ENCODE measurements at places on chromosomes 16 and 17.

GRCh38 chr16:12971241-12971640 lies 69.8 kb downstream of the SHISA9 start:
- DNase-seq = peak; percentile 0

DNA sequence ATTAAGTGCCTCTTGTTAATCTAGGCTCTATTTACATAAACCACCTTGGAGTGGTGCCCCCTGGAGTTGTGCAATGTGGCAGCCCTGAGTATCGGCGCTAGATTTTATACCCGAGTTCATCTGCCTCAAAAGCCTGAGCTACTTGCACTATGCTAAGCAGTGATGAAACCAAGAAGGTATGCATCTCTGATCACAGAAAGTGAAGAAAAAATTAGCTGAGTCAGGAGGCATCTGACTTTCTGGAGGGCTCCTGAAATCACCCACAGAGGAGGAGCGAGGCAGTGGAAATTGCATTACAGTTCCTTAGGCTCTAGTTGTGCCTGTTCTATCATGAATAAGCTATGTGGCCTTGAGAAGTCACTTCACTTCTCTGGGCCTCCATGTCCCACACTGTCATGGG lies 80.3 kb upstream of the PSMD7 start:
- DNase-seq = no peak

- DNase-seq = no peak
Measured at GRCh38 chr17:61404913-61405685, 5.5 kb downstream of the TBX2 start.

- DNase-seq = peak; percentile 84
Measured at GRCh38 chr17:8060274-8060673, 21.4 kb downstream of the ALOX15B start.

DNA sequence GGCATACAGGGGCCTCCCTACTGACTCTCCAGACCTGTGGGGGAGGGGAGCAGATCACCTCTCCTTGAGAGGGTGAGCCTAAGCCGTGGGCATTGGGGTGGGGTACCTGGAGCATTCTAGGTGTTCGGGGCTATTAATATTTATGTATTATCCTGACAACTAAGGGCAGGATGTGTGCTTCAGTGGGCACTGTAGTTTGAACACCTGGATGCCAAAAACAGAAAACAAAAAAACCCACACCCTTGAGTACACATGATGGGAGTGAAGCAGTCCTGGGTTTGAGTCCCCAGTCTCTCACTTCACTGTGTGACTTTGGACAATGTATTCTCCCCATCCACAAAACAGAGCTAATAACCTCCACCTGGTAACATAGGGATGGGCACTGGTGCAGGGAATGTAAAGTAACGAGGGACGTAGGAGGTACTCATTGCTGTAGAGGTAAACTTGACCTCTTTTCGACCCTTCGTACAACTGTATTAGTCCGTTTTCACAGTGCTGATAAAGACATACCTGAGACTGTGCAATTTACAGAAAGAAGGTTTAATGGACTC lies 257.8 kb downstream of the CPPED1 start:
- DNase-seq = no peak

DNA sequence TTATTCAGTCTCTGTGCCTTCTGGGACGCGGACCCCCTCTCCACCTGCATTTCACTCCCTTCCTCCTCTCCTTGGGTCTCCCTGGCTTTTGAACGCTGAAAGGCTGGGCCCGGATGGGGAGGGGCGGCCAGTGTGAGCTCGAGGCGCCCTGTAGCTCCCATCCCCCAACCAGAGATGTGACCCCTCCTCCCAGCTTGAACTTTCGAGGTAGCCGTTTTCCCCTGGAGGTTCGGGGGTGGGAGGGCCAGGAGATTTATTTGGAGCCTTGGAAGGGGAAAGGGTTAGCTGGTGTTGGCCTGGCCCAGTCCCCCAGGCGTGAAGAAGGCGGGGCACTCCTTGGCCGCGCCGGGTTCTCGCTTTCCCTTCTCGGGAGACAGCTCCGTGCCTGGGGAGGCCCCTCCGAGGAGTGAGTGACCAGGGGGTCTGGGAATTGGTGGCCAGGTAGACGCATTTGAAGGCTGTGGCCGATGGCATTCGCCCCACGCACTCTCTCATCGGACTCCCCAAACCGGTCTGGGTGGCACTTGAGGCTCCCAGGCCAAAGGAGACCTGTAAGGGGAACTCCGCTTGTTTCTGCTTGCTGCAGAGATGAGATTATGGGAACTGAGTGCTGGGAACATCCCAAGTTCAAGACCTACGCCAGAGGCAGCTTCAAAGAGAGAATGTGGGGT lies 942 bp downstream of the LDAF1 start:
- peak; percentile 9 for DNase-seq

DNA sequence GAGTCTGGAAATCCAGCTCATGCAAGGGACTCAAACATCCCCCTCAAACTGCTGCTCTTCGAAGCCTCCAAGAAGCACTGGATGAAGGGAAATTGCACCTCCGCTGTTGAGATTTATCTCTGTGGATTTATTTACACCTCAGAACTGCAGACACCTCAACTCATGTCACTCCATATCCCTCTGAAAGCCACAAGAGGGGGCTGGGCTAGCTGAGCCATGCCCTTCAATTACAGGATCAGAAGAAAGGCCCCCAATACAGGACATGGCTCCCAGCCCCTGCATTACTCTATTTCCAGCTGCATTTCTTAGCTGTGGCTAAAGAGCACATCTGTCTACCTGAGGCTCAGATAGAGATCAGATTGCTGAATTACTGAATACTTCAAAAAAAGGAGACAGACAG lies 103.1 kb upstream of the DYNLRB2 start:
- DNase-seq = no peak

DNA sequence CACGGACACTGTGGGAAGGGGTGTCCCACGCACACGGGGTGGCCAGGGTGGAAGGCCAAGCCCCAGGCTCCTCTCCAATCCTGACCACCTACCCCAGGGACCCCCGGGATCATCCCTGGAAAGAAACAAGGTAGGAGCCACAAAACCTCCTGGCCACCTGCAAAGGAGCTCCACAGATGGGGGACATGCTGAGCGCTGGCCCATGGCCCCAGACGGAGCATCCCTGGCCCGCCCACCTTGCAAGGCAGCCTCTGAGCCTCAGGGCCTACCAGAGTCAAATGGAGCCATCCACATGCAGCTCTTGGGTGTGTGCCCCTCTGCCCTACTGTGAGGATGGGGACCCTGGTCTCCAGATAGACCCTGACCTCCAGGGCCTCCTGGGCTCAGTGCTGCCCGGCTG lies 16.3 kb downstream of the SLC38A10 start:
- no peak for DNase-seq

- no peak for DNase-seq
Measured at GRCh38 chr16:67291461-67291860, 12.1 kb downstream of the PLEKHG4 start.

GRCh38 chr17:82228278-82228841 lies 482 bp upstream of the SLC16A3 start:
- DNase-seq = peak; percentile 36

- DNase-seq = no peak
Measured at GRCh38 chr16:65480281-65481091, 358.6 kb upstream of the CDH11 start.

- no peak for DNase-seq
Measured at GRCh38 chr17:8744086-8744785, 400 bp downstream of the CCDC42 start.

- DNase-seq = no peak
Measured at GRCh38 chr17:14688134-14688533, 387.3 kb downstream of the HS3ST3B1 start.

DNA sequence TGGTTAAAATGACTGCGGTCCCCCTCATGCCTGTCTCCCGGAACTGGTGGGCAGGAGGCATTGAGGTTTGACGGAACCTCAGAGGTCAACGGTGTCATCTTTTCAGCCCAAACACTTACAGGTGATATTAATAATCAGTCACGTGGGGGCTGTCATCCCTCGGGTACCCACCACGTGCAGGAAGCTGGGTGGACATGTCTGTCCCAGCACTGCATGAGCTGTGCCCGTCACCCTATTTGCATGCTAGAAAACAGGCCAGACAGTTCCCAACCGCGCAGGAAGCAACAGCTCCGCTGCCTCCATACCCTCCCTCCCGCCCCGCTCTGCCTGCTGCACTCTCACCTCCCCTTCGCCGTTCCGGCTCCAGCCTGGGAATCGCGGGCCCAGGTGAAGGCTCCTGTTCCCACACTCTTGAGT lies 1.4 kb downstream of the SYNGR3 start:
- no peak for DNase-seq

GRCh38 chr17:29710520-29710884 lies 87.8 kb upstream of the CORO6 start:
- no peak for DNase-seq

- DNase-seq = no peak
Measured at GRCh38 chr17:41967141-41967920, 736 bp downstream of the CNP start.

DNA sequence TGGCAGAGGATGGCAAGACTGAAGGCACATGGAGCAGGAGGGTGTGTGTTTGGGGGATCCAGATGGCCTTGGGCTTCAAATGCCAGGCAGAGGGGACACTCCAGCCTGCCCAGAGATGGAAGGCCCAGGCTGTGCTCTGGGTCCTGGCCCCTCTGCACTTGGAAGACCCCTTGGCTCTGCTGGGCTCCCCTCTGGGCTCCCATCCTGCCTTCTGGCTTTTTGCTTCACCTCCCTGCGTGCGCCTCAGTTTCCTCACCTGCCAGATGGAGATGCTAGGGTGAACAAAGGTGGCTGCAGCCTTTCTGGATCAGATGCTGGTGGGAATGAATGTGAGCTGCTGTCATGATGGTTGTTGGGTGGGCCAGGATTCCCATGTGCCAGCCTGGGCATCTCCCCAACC lies 3.0 kb downstream of the SNN start:
- DNase-seq = no peak

All from dermis blood vessel endothelial cell (primary cell).